Spleen (tissue), 13 donors: ENCODE measurements at places on chromosomes 3 and 15. TPM values are rescaled to one million over a fixed set of nuclear protein-coding genes. Genes with fewer than 3 reads are reported as not detected.

The C3orf38 gene
- 30.8 TPM for total RNA-seq

The UPK1B gene
- not detected for total RNA-seq

The DUOXA1 gene
- 0.30 TPM for total RNA-seq

The SNTN gene
- not detected for total RNA-seq

The PLXNB1 gene
- total RNA-seq = 63.9 TPM

The SPINK8 gene
- not detected for total RNA-seq

The CHRNB4 gene
- 0.36 TPM for total RNA-seq

The GATA2 gene
- 21.9 TPM for total RNA-seq

The MORC1 gene
- total RNA-seq = not detected

The SLC6A11 gene
- not detected for total RNA-seq

The SKOR1 gene
- total RNA-seq = 0.68 TPM

The ZMAT3 gene
- 29.7 TPM for total RNA-seq

The IL5RA gene
- 0.60 TPM for total RNA-seq

The B2M gene
- 10,333 TPM for total RNA-seq

The PSMD2 gene
- total RNA-seq = 136 TPM

The RGMA gene
- 3.1 TPM for total RNA-seq

The NANOGP8 gene
- 1.3 TPM for total RNA-seq

The GOLGA8T gene
- total RNA-seq = not detected

The SLC27A2 gene
- total RNA-seq = 0.97 TPM

The CXCR6 gene
- 16.0 TPM for total RNA-seq

The CCDC80 gene
- total RNA-seq = 78.4 TPM

The MYO5C gene
- total RNA-seq = 20.7 TPM

The B3GNT5 gene
- total RNA-seq = 2.2 TPM

The HDDC3 gene
- 12.8 TPM for total RNA-seq

The NRG4 gene
- total RNA-seq = 0.50 TPM

The IQCH gene
- 2.3 TPM for total RNA-seq

The SLC22A14 gene
- total RNA-seq = 0.19 TPM

The C3orf62 gene
- 9.3 TPM for total RNA-seq

The PRTG gene
- 0.46 TPM for total RNA-seq

The TGM5 gene
- total RNA-seq = not detected

The DISP2 gene
- 1.2 TPM for total RNA-seq

The ZPLD1 gene
- not detected for total RNA-seq

The FHIT gene
- total RNA-seq = 23.1 TPM

The PPP1R2 gene
- 67.7 TPM for total RNA-seq

The CADM2 gene
- total RNA-seq = 3.0 TPM

The PDCD7 gene
- total RNA-seq = 21.3 TPM

The MITF gene
- 10.4 TPM for total RNA-seq

The ACTRT3 gene
- total RNA-seq = 0.68 TPM

The INKA1 gene
- total RNA-seq = 14.9 TPM

The CATSPER2 gene
- 7.3 TPM for total RNA-seq

The KCNMB3 gene
- total RNA-seq = 6.5 TPM

The APBA2 gene
- 33.8 TPM for total RNA-seq

The LINGO1 gene
- 3.8 TPM for total RNA-seq

The XCR1 gene
- total RNA-seq = 5.2 TPM

The P3H2 gene
- total RNA-seq = 152 TPM

The TGFBR2 gene
- total RNA-seq = 322 TPM

The GREM1 gene
- 1.1 TPM for total RNA-seq

The TWF2 gene
- 64.0 TPM for total RNA-seq

The PPP1R14D gene
- total RNA-seq = not detected

The MME gene
- 4.2 TPM for total RNA-seq

The GOLGA8R gene
- 6.4 TPM for total RNA-seq

The SOX14 gene
- total RNA-seq = not detected

The CCR5 gene
- 15.5 TPM for total RNA-seq

The SIDT1 gene
- 42.9 TPM for total RNA-seq

The POC1A gene
- total RNA-seq = 2.5 TPM

The ATP13A3 gene
- total RNA-seq = 110 TPM

The GPR87 gene
- not detected for total RNA-seq

The PTPN9 gene
- 29.0 TPM for total RNA-seq

The HRG gene
- total RNA-seq = not detected
